ENCODE measurements at places on chromosomes 6 and 20.

GRCh38 chr6:6931071-6932025 lies 176.4 kb upstream of the RREB1 start:
- DNase-seq, result no peak

DNA sequence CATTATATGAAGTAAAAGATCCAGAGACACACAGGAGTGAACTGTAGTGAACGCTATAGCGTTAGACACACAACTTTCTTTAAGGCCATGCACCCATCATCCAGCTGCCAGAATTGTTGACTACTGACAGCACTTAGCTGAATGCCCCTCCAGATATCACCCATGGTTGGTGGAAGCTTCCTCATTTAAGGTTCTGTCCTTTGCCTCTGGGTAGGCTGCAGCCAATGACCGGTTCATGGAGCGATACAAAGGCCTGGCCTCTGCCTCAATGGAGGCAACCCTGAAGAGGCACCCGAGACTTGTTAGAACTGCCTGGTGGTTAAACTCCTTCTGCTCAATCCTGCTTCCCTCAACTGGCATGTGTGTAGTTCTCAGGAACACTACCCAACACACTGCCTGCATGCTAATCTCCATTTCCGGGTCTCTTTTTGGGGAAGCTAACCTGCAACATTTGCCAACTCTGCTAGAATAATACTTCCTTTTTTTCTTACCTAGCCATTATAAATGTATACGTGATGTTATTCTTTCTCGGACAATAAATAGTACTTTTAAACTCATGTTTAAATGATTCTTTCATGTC lies 49.8 kb upstream of the THEMIS start:
- no peak for DNase-seq

GRCh38 chr6:136553166-136553787 lies 3.1 kb upstream of the MAP7 start:
- DNase-seq, result no peak

DNA sequence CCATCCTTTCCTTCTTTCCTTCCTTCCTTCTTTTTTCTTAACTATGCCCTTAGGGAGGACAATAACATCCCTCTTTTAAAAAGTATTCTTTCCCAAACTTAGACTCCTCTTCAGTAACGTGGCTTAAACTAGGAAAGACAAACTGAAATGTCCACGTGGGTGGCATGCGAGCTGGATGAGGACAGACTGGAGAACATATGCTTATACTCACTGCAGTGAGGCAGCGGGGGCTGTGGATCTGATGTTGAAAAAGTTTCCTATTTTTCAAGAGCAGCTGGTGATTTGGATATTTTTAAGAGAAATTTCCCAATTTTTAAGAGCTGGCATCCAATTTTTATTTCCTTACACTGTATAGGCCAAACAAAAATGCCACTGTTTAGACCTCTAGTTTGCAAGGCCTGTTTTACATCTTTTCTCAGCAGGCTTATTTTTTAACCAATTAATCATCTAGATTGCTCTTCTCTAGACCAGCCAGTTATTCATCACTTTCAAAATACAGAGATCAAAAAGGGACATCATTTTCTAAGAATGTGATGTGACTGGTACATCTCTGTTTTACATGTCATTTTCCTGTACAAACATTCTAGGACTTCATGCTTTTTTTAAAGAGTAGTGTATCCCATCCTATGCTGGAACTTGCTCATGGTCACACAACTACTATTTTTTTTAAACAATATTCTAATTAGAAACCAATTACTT lies 226.5 kb downstream of the BTBD9 start:
- no peak for DNase-seq

GRCh38 chr6:111651185-111652034 lies 45.7 kb upstream of the TRAF3IP2 start:
- DNase-seq, result no peak

GRCh38 chr20:53517146-53517545 lies 76.5 kb downstream of the ZNF217 start:
- DNase-seq, result no peak

Data from stimulated activated CD4-positive, alpha-beta T cell treated with anti-CD3 and anti-CD28 coated beads, Interleukin-12 subunit alpha, Interleukin-12 subunit beta, amount 100 ng/mL, for 24 hours (primary cell).